Testis (tissue), 5 donors: ENCODE measurements at places on chromosomes 1 and 21. TPM values are rescaled to one million over a fixed set of nuclear protein-coding genes. Genes with fewer than 3 reads are reported as not detected.
A peak's percentile ranks its signal among the peaks of the same experiment; 100 is the strongest.

GRCh38 chr1:17892851-17893250 lies 137.7 kb downstream of the ACTL8 start:
- no peak overlapping the region for H3K27ac ChIP-seq
- no peak overlapping the region for H3K4me3 ChIP-seq
- no peaks in the 10 kb centered on the region for H3K4me1 ChIP-seq
- DNase-seq = no peak

DNA sequence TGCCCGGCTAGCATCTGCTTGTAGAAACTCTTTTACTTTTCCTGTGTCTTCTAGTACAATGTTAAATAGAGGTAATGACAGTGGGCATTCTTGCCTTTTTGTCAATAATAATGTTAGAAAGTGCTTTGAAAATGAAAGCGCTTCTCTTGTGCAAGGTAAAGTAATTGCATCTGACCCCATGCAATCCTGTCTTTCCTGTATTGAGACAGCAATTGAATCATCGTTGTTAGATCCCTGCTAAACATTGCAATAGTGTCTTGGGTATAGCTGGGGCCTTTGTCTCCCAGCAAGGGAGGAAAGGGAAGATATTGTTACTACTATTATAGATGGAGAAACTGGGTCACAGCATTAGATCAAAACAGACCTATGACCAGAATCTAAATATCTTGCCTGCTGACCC lies 80.9 kb downstream of the TLR5 start:
- H3K27ac ChIP-seq = no peak overlapping the region
- no peaks in the 10 kb centered on the region for H3K27me3 ChIP-seq
- H3K36me3 ChIP-seq = no peaks in the 10 kb centered on the region
- DNase-seq = no peak

DNA sequence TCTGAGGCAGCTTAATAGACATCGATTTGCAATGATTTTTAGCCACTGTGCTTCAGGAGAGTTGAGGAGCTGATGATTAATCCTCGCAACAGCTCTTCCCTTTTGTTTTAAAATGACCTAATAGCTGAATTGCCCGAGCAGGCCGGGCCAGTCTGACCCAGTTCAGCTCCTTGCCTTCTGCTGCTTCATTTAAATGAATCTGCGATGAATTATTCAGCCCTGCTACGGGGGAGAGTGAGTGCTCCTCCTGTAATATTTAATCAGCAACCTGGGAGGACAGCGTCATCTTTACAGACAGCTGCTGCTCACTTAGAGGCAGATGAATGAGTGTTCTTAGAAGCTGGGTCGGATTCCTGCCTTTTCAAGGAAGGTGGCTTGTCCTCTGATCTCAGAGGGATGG lies 325.1 kb downstream of the CAMTA1 start:
- DNase-seq = no peak
- H3K36me3 ChIP-seq = no peaks in the 10 kb centered on the region
- H3K27ac ChIP-seq = no peak overlapping the region
- H3K4me1 ChIP-seq = no peaks in the 10 kb centered on the region

GRCh38 chr1:155984341-155984740 lies 6.0 kb upstream of the ARHGEF2 start:
- no peaks in the 10 kb centered on the region for H3K36me3 ChIP-seq
- peaks cover 6% of the 10 kb centered on the region for H3K4me1 ChIP-seq
- H3K27ac ChIP-seq = no peak overlapping the region
- DNase-seq = no peak

DNA sequence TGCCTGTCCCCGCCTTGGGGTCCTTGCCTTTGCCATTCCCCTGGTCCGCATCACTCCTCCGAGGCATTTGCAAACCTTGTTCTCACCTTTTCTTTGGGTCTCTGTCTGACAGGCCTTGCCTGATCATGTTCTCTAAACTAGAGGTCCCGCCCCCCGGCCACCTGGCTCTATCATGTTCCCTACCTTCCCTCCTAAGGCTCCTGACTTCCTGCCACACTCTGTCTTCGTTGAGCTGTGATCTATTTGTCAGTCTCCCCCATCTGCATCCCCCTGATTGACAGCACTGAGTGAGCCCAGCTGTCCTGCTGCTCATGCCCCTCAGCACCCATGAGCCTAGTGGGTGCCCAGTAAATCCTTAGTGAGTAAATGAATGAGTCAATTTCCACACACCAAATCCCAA lies 22.8 kb downstream of the ERG start:
- no peak overlapping the region for H3K4me3 ChIP-seq
- H3K27me3 ChIP-seq = no peaks in the 10 kb centered on the region
- no peak overlapping the region for H3K27ac ChIP-seq
- DNase-seq = no peak

DNA sequence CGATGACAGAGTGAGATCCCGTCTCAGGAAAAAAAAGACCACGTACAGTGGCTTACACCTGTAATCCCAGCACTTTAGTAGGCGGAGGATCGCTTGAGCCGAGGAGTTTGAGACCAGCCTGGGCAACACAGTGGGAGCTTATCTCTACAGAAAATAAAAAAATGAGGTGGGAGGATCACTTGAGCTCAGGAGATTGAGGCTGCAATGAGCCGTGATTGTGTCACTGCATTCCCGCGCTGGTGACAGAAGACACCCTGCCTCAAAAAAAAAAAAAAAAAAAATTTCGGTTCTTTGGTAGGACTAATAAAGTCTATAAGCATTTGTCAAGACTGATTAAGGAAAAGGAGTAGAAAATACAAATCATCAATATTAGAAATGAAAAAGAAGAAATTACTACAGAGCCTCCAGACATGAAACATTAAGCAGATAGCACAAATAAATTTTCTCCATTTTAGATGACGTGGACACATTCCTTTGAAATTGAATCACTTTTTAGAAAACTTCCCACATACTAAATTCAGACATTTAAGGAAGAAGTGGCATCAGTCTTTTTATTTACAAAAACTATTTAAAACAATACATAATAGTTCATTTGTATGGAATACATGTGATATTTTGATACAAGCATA lies 30.4 kb downstream of the MORC3 start:
- H3K27ac ChIP-seq = no peak overlapping the region
- peak; percentile 52 for DNase-seq
- H3K27me3 ChIP-seq = no peaks in the 10 kb centered on the region
- no peaks in the 10 kb centered on the region for H3K4me1 ChIP-seq
- no peak overlapping the region for H3K4me3 ChIP-seq
- H3K36me3 ChIP-seq = no peaks in the 10 kb centered on the region

- DNase-seq = peak; percentile 25
- H3K4me3 ChIP-seq = no peak overlapping the region
- H3K36me3 ChIP-seq = no peaks in the 10 kb centered on the region
- H3K27me3 ChIP-seq = no peaks in the 10 kb centered on the region
- no peaks in the 10 kb centered on the region for H3K4me1 ChIP-seq
Measured at GRCh38 chr21:45846373-45847160, 135.0 kb upstream of the COL6A1 start.

- no peaks in the 10 kb centered on the region for H3K36me3 ChIP-seq
- H3K4me3 ChIP-seq = no peak overlapping the region
- H3K27ac ChIP-seq = no peak overlapping the region
- H3K27me3 ChIP-seq = no peaks in the 10 kb centered on the region
- no peak for DNase-seq
- no peaks in the 10 kb centered on the region for H3K4me1 ChIP-seq
Measured at GRCh38 chr1:53442299-53442698, 16.9 kb upstream of the DMRTB1 start.

- H3K27me3 ChIP-seq = no peaks in the 10 kb centered on the region
- H3K27ac ChIP-seq = no peak overlapping the region
- DNase-seq = no peak
- H3K36me3 ChIP-seq = no peaks in the 10 kb centered on the region
- H3K4me1 ChIP-seq = no peaks in the 10 kb centered on the region
Measured at GRCh38 chr1:62954758-62955157, 170.8 kb downstream of the ATG4C start.

DNA sequence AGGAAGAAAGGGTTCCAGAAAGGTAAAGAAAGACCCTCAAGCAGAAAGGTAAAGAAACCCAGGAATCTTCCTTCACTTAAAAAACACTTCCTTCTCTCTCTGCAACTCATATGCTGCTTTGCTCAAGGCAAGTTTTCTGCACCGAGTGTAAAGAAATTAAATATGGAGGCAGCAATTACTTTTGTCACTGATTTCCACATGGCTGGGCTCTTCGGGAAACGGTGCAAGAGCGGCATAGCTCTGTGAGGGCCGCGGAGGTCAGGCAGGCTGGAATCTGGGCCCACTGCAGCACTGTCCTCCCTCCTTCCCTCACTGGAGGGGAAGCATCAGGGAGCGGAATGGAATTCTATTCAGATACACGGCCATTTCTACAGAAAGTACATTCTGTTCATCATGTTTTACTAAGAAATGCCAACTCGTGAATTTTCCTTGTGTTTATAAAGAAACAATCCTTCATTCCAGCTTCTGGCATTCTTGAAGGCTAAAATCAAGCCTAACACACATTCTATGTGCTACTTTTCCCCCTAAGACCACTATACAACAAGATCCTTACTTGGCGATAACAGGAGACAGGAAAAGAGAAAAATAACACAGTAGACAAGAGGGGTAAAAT lies 212.2 kb downstream of the SIPA1L2 start:
- no peak for DNase-seq
- no peaks in the 10 kb centered on the region for H3K36me3 ChIP-seq
- H3K4me1 ChIP-seq = no peaks in the 10 kb centered on the region
- H3K27me3 ChIP-seq = no peaks in the 10 kb centered on the region
- no peak overlapping the region for H3K27ac ChIP-seq
- H3K4me3 ChIP-seq = no peak overlapping the region

- H3K27ac ChIP-seq = peak overlapping the region; percentile 25
- no peaks in the 10 kb centered on the region for H3K27me3 ChIP-seq
- peaks cover 19% of the 10 kb centered on the region for H3K4me1 ChIP-seq
- DNase-seq = peak; percentile 90
- no peaks in the 10 kb centered on the region for H3K36me3 ChIP-seq
Measured at GRCh38 chr1:42178249-42178648, 13.7 kb upstream of the GUCA2A start.

DNA sequence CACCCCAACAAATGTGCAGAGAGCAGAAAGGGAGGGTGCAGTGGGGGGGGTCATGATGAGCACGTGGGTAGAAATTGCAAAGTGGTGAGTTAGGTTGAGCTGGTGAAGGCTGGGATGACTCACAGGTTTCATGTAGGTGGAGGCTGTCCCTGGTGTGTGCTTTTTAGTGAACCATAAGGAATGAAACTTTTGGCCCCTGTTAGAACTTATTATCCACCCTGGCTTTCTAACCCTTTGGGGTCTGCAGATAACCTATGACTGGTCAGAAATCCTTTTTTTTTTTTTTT lies 46.9 kb downstream of the DOP1B start:
- H3K36me3 ChIP-seq = no peaks in the 10 kb centered on the region
- no peaks in the 10 kb centered on the region for H3K27me3 ChIP-seq
- no peak for DNase-seq
- no peak overlapping the region for H3K4me3 ChIP-seq
- H3K4me1 ChIP-seq = no peaks in the 10 kb centered on the region
- H3K27ac ChIP-seq = no peak overlapping the region

DNA sequence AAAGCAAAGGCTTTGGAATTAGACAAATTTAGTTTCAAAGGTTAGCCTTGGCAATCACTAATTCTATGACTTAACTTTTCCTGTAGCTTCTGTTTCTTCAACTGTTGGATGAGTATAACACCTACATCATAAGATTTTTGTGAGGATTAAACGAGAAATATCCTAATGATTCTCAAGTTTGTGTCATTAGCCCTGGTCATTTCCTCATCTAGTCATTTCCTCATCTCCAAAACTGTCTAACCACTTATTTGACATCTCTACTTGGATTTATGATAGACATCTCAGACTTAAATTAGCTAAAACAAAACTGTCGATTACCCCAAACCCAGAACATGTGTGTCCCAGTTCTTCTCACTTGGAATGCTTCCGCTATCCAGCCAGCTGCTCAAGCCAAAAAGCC lies 80.2 kb upstream of the CHODL start:
- no peak overlapping the region for H3K4me3 ChIP-seq
- H3K36me3 ChIP-seq = no peaks in the 10 kb centered on the region
- H3K27ac ChIP-seq = no peak overlapping the region
- DNase-seq = no peak
- no peaks in the 10 kb centered on the region for H3K4me1 ChIP-seq

The CCT3 gene
- total RNA-seq = 203 TPM

The CR1L gene
- total RNA-seq = not detected
